ENCODE measurements at places on chromosomes 2 and 18.

GRCh38 chr2:127063701-127064590, 43.0 kb downstream of the BIN1 start:
- no peak for DNase-seq

DNA sequence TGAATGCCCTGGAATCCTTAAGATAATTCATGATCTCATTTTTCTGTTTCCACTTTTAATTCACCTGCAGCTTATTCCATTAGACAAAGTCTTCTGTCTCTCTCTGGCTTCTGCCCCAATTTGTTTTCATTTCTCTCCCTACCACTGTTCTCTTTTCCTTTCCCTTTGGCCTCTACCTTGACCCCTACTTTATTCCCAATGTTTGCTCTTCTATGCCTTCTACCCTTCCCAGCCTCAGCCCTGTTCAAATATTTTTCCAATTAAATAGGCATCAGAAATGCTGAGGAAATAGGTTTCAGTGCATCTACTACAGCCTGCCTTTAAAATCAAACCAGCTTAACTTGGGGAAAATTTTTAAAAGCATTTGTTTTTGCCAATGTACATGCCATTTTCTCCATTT, 443.7 kb upstream of the CWC22 start:
- no peak for DNase-seq

DNA sequence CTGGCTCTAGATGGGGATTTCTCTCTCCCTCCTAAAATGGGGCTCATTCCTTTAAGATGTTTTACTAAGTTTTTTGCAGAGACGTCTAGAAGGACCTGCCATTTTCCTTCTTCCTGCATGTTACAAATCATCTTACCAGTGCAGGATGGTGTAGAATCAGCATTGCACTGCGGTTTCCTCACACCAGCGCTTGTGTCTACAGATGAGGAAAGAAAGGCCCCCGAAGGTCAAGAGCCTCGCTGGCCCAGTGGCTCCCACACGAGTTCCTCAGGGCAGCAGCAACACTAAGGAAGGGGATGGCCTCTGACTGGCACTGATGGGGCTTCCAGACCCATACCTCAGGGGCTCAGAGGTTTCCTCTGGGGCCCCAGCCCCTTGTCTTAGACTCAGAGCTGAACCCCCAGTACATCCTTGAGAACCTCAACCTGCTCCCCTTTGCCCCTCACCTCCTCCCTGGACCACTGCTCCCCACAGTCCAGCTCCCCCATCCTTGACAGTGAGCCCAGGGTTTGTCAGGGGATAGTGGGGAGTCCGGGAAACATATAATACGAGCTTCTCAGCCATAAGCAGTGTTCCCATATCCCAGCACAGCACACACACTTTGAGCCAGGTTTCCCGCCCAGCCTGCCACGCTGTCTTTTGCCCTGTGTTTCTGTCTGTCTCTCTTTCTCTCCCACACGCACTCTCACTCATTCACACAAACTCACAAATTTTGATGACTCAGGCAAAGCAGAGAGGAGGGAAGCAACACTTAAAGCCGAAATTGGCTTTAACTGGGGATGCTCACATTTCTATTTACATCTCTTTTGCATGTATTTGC, 29.4 kb downstream of the ZFP36L2 start:
- no peak for DNase-seq

GRCh38 chr18:79962311-79962710, 2.1 kb upstream of the HSBP1L1 start:
- no peak for DNase-seq

GRCh38 chr2:174835797-174836255, 71.6 kb upstream of the CHRNA1 start:
- DNase-seq = no peak

DNA sequence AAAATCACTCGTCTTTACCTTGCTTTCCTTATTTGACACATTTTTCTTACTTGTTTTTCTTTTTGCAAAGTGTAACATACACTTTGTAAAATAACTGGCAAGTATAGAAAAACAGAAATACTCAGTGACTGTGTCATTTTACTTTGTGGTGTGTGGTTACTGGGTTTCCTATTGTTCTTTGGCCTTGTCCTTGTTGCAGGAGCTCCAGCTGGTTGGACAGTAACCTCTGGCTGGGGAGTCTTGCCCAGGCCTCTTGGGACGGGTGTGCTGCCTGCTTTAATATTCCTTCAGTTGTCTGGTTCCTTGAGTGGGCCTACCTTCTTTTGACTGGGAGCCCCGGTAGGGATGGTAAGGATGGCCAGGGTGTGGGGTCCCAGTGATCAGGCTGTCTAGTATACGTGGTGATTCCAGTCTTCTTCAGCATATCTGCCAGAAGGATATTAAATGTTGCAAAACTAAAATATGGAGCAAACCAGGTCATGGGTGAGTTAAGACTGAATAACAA, 53.8 kb downstream of the RNF144A start:
- no peak for DNase-seq

GRCh38 chr2:1650085-1650872, 94.0 kb downstream of the PXDN start:
- DNase-seq = no peak

- DNase-seq = no peak
These were observed 72.4 kb upstream of the SLC66A3 start for GRCh38 chr2:11082880-11083279.

- no peak for DNase-seq
These were observed 53.3 kb downstream of the TRAPPC12 start for GRCh38 chr2:3432693-3433338.

DNA sequence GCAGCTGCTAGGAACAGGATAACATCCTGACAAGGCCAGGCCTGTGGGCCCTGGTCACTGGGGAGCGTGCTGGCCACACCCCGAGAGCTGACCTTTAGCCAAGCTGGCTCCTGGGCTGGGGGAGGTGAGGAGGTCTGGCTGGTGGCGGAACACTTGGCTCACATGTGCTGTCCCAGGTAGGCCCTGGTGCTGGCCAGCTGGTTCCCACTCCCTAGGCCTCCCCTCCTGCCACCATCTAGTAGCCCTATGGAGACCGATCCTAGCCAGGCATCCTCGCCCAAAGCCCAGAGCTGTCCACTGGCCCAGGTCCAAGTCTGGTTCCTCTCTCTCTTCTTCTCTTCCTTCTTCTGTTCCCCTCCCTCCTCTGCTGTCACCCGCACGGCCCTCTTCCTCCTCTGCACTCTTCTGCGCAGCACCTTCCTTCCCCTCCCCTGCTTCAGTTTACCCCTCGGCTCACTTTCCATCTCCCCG, 52.4 kb downstream of the TNS1 start:
- DNase-seq = no peak

GRCh38 chr2:120550282-120550681, 185.4 kb upstream of the GLI2 start:
- no peak for DNase-seq

DNA sequence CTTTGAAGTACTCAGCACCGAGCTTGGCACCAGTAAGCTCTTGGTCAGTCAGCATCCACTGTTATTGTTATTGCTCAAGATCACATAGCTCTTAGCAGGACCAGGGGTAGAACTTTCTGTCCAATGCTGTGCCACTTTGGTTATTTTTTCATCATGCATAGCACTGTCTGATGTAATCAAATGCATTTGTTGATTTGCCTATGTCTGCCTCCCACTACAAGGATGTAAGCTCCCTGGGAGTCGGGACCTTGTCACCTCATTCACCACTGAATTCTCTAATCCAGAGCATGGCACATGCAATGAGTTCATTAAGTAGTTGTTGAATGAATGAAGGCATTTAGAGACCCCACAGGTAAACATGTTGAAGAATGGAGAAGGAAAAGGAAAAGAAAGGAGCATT, 29.0 kb upstream of the DLX1 start:
- no peak for DNase-seq

- DNase-seq = no peak
These were observed 66.9 kb downstream of the ACVR1 start for GRCh38 chr2:157809212-157809611.

DNA sequence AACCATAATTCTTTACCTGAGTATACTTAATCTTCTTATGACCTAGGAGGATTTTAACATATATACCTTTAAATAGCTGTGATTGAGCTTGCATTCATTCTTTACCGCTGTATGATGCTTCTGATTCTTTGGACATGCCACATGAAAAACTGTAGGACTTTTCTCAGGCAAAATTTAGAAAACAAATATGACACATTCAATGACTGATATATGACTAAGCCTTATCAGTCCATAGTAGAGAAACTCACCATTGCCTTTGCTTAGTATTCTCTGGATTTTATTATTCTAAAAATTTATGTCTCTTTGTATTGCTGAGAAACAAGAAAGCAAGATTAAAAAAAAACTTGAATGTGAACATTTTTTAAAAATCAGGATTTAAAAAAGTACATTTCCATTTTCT, 3.7 kb downstream of the FAM171B start:
- DNase-seq = no peak

GRCh38 chr2:8693157-8693821, 11.4 kb downstream of the ID2 start:
- DNase-seq = no peak

DNA sequence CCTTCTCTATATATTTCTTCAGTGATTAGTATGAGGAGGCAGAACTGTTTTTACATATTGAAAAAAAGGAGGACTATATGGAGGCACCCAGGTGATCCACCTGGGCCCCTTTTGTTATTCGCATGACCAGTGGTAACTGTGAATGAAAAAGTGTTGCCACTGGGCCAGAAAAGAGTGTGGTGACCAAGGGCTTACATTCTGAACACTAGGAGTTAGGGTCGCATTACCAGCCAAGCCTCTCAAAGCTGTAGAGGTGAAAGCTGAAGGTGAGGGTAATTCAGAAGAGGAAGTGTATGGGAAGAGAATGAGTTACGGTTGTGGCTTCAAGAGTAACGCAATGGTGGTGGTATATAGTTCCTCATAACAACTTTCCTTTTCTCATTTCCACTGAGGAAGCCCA, 487.6 kb downstream of the TMEM182 start:
- no peak for DNase-seq

- no peak for DNase-seq
These were observed 129.9 kb downstream of the TXNL1 start for GRCh38 chr18:56508370-56509036.

- no peak for DNase-seq
These were observed 124.3 kb downstream of the DHRS9 start for GRCh38 chr2:169193618-169194017.

DNA sequence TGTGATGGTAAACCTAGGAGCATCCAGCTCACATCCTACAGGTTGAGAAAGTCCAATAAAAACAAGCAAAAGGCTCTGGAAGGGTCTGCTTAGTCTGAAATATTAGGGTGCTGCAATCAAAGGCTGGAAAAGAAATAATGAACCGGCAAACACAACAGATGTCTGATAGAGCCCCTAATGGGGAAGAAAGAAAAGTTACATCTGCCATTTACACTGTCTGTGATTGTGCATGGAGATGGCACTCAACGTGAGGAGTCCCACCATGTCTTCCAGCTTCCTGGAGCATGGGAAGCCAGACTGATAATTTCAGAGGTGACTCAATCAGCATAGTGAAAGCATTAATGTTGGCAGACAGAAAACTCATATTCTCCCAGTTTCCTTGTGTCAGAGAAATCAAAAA, 307.8 kb downstream of the EPHA4 start:
- DNase-seq = no peak

- DNase-seq = no peak
These were observed 934 bp downstream of the ZNF804A start for GRCh38 chr2:184599054-184599871.

GRCh38 chr18:74803769-74804168, 206.1 kb downstream of the ZNF407 start:
- DNase-seq = no peak

DNA sequence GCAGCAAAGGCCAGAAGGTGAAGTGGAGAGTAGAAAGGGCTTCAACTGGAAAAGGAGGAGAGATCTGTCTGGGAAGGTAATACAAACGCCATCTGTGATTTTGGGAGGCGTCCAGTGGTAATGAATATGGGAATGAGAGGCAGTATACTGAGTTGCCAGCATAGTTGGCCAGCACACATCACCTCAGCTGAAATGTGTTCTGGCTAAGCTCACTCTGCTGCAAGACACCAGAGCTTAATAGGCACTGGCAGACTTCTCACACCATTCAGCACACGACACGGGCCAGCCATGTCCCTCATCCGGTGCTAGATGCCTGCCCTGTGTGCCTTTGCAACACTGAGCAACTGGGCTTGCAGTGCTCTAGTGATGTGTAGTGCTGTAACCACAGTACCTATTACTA, 277.1 kb downstream of the PIEZO2 start:
- no peak for DNase-seq

DNA sequence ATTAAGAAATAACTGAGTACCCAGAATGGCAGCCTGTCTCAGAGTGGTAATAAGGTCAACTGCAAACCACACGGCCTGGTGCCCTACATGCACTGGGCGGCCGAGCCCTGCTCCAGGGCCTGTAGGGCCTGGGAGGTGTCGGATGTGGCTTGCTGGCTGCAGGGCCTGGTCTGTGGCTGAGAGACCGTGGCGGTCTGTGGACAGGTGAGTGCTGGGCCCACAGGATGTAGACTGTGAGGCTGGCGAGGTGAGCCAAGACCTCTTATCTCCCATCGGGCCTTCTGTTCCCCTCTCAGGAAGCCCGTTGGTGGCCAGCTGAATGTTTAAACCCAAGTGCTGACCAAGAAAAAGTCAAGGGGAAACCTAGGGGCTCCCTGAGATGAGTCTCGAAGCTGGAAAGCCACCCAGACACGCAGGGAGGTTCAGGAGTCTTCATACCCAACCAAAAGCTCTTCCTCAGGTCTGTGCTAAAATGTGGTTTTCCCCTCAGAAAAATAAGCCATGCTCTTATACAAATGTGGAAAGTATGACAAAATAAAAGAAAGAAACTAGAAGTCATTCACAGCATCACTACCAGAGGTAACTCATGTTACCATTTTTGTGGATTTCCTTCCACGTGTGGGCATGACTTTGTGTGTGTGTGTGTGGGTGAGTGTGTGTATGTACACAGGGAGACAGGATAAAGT, 47.7 kb upstream of the CTDP1 start:
- DNase-seq = no peak

- no peak for DNase-seq
These were observed 146.3 kb downstream of the ANKRD44 start for GRCh38 chr2:197164141-197164754.

GRCh38 chr18:26999797-27000196, 134.3 kb upstream of the AQP4 start:
- no peak for DNase-seq

- no peak for DNase-seq
These were observed 62.6 kb downstream of the BAZ2B start for GRCh38 chr2:159553727-159554126.

Measured in T-helper 1 cell (primary cell).